ENCODE measurements at places on chromosomes 4 and X. TPM values are rescaled to one million over a fixed set of nuclear protein-coding genes. Genes with fewer than 3 reads are reported as not detected.
A peak's percentile ranks its signal among the peaks of the same experiment; 100 is the strongest.

GRCh38 chr4:128715616-128716015 lies 93.9 kb upstream of the JADE1 start:
- H3K27me3 ChIP-seq: no peaks in the 10 kb centered on the region
- no peak for DNase-seq
- no peaks in the 10 kb centered on the region for H3K4me1 ChIP-seq
- no peaks in the 10 kb centered on the region for H3K36me3 ChIP-seq
- H3K4me3 ChIP-seq: no peak overlapping the region

DNA sequence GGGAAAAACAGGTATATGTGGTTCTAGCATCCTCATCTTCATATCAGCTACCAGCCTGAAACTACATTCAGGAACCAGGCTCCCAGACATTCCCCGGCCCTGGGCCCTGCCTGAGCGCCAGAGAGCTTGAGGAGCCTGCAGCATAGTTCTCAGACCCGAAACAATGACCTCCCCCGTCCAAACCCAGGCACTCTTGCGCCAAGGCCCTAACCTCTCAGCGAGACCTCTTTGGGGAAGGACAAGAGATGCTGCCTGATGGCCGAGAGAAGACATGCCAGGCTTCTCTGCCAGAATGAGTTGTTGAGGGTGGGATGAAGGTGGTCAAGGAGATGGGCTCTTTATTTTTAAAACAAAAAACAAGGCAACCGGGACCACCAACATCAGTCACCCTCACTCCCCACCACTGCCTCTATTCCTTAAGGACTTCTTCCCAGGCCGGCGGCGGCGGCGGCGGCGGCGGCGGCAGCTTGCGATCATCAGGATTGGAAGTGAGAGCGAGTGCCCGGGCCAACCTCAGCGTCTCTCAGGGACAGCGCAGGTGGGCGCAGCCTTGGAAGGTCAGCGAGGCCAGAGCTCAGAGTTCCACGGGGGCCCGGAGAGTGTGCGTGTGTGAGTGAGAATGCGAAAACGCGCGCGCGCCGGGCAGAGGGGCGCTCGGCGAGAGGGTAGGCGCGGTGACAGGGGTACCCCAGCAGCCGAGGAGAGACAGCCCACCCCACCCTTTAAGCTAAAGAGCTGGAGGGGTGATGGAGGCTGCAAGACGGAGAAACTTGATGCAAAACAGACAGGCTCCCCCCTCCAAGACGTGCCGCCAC lies 601 bp downstream of the INPP4B start:
- peaks cover 12% of the 10 kb centered on the region for H3K27me3 ChIP-seq
- H3K27ac ChIP-seq: no peak overlapping the region
- H3K4me1 ChIP-seq: peaks cover 24% of the 10 kb centered on the region
- peak overlapping the region; percentile 67 for H3K4me3 ChIP-seq
- peak; percentile 5 for DNase-seq
- no peaks in the 10 kb centered on the region for H3K36me3 ChIP-seq

GRCh38 chrX:103651151-103651773 lies 22.5 kb downstream of the TCEAL1 start:
- no peaks in the 10 kb centered on the region for H3K36me3 ChIP-seq
- no peaks in the 10 kb centered on the region for H3K27me3 ChIP-seq
- no peak overlapping the region for H3K27ac ChIP-seq
- H3K4me1 ChIP-seq: no peaks in the 10 kb centered on the region

GRCh38 chrX:35046660-35047296 lies 104.2 kb downstream of the FAM47B start:
- DNase-seq: no peak
- no peak overlapping the region for H3K27ac ChIP-seq
- no peaks in the 10 kb centered on the region for H3K4me1 ChIP-seq
- H3K4me3 ChIP-seq: no peak overlapping the region
- H3K27me3 ChIP-seq: no peaks in the 10 kb centered on the region

DNA sequence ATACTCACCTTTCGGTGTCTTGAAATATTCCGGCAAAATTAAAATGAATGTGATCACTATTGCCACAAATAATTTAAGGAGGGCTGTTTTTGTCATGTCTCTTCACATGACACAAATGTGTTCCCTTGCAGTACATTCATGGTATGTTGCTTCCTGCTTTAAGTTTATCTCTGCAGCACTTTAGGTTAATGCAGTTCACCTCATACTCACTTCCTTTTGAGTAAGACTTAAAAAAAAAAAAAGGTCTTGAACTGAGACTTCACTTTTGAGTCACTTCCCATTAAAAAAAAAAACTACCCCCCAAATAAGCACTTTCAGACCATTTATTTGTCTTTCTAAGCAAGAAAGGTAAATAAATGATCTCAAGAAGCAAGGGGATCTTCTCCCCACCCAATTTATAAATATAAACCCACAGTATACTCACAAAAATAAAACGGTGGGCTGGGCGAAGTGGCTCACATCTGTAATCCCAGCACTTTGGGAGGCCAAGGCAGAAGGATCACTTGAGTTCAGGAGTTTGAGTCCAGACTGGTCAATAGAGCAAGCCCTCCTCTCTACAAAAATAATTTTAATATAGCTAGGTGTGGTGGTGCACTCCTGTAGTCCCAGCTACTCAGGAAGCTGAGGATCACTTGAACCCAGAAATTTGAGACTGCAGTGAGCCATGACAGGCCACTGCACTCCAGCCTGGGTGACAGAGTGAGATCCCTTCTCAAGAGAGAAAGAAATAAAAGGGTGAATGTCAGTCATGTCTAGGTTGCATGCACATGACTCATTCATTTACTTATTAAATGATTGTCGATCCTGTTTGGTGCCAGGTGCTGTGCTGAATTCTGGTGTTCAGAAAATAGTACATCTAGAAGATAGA lies at the start of gene TMEM156:
TSS of gene TMEM156 (minus strand) at position 192 of the 868 bp plus-strand sequence. CDS start at position 96, 96 bp downstream.
- no peaks in the 10 kb centered on the region for H3K27me3 ChIP-seq
- peaks cover 23% of the 10 kb centered on the region for H3K4me1 ChIP-seq
- no peaks in the 10 kb centered on the region for H3K36me3 ChIP-seq
- H3K4me3 ChIP-seq: peak within 1 kb of the TSS; percentile 62

DNA sequence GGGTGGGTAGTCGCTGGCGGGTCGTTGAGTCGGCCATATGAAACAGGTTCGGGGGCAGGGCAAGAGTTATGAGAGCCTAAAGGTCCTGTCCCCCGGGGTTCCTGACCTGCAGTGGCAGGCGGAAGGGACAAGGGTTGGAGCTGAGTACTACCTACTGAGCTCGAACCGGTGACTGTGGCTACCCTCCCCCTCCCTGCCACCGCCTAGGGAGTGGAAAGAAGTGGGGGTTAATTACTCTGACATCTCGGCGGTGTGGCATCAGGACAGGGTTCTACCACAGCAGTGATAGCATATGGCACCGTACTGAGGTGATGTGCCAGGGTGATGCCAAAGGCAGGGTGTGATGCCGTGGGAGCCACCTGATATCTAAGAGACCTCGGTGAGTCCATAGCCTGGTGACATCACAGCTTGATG lies 307 bp downstream of the ATG4A start:
- no peaks in the 10 kb centered on the region for H3K27me3 ChIP-seq
- peaks cover 11% of the 10 kb centered on the region for H3K4me1 ChIP-seq
- no peak for DNase-seq
- H3K27ac ChIP-seq: peak overlapping the region; percentile 72
- H3K36me3 ChIP-seq: peaks cover 6% of the 10 kb centered on the region

- no peaks in the 10 kb centered on the region for H3K4me1 ChIP-seq
- DNase-seq: no peak
- no peak overlapping the region for H3K27ac ChIP-seq
- H3K4me3 ChIP-seq: no peak overlapping the region
- no peaks in the 10 kb centered on the region for H3K36me3 ChIP-seq
These were observed 223.1 kb upstream of the SLIT2 start for GRCh38 chr4:20028645-20029044.

DNA sequence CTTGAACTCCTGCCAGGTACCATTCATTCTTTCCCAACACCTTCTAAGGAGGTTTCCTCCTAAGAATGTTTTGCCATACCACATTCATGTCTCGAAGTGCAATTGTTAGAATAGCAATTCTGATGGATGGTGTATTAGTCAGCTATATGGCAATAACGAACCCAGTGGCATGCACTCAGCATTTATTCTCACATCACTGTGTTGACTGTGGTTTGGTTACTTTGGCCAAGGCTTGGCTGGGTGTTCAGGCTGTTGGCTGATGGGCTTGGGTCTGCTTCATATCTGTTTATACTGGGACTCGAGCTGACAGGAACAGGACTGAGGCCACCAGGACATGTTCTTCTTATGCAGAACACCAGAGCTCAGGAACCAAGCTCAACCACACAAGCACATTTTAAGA lies 31.7 kb downstream of the PSAPL1 start:
- DNase-seq: no peak
- no peak overlapping the region for H3K27ac ChIP-seq
- no peaks in the 10 kb centered on the region for H3K36me3 ChIP-seq
- H3K27me3 ChIP-seq: no peaks in the 10 kb centered on the region
- H3K4me3 ChIP-seq: no peak overlapping the region

- H3K27me3 ChIP-seq: no peaks in the 10 kb centered on the region
- H3K36me3 ChIP-seq: no peaks in the 10 kb centered on the region
- no peaks in the 10 kb centered on the region for H3K4me1 ChIP-seq
- H3K27ac ChIP-seq: no peak overlapping the region
These were observed 798.7 kb downstream of the PCDH7 start for GRCh38 chr4:31518796-31519250.

GRCh38 chr4:17780501-17781299 lies 721 bp downstream of the FAM184B start:
- H3K4me1 ChIP-seq: peaks cover 12% of the 10 kb centered on the region
- H3K4me3 ChIP-seq: no peak overlapping the region
- no peak overlapping the region for H3K27ac ChIP-seq
- H3K27me3 ChIP-seq: peaks cover 42% of the 10 kb centered on the region
- no peak for DNase-seq
- no peaks in the 10 kb centered on the region for H3K36me3 ChIP-seq

DNA sequence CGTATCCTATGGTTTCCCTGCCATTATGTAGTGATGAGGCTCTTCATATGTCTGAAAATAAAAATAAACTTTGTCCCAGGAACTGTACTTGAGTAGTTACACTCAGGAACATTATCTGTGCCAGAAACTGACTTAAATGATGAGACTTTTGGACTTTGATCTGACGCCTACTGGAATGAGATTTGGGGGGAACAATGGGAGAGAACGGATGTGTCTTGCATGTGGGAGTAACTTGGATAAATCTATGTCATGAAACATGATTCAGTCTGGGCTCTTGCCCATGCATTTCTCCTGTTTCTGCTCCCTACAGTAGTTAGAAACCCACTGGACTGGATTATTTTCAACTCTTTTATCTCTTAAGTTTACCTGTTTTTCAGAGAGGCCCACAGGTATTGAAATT lies 2351.4 kb downstream of the PCDH7 start:
- no peaks in the 10 kb centered on the region for H3K4me1 ChIP-seq
- H3K27me3 ChIP-seq: no peaks in the 10 kb centered on the region
- no peak overlapping the region for H3K27ac ChIP-seq
- H3K36me3 ChIP-seq: no peaks in the 10 kb centered on the region
- DNase-seq: no peak
- no peak overlapping the region for H3K4me3 ChIP-seq

GRCh38 chr4:58665649-58666048 lies 1555.5 kb upstream of the IGFBP7 start:
- no peak overlapping the region for H3K4me3 ChIP-seq
- DNase-seq: no peak
- H3K27ac ChIP-seq: no peak overlapping the region
- H3K36me3 ChIP-seq: no peaks in the 10 kb centered on the region

GRCh38 chrX:50161127-50161526 lies 39.7 kb downstream of the AKAP4 start:
- no peak for DNase-seq
- no peaks in the 10 kb centered on the region for H3K4me1 ChIP-seq
- H3K27ac ChIP-seq: no peak overlapping the region
- H3K4me3 ChIP-seq: no peak overlapping the region
- H3K36me3 ChIP-seq: no peaks in the 10 kb centered on the region
- H3K27me3 ChIP-seq: no peaks in the 10 kb centered on the region

- H3K27me3 ChIP-seq: no peaks in the 10 kb centered on the region
- H3K4me1 ChIP-seq: peaks cover 10% of the 10 kb centered on the region
- H3K27ac ChIP-seq: peak overlapping the region; percentile 26
- peaks cover 59% of the 10 kb centered on the region for H3K36me3 ChIP-seq
These were observed 16.2 kb downstream of the HNRNPD start for GRCh38 chr4:82357640-82358039.

DNA sequence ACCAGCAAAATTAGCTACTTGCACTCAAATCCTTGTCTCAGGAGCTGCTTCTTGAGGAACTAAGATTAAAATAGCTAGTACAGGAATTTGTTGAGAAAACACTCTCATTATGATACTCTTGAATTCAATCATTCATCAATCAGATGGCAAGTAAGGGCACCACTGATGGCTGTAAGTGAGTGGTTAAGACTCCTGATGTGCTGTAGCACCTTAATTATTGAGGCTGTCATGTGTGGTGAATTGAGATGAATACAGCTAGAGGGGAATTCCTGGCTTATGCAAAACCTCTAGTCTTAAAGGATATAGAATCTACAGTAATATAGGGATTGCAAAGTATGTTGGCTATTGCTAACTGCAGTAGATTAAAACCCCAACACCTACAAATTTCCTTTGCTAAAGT lies 509.1 kb downstream of the IQCM start:
- no peaks in the 10 kb centered on the region for H3K36me3 ChIP-seq
- no peaks in the 10 kb centered on the region for H3K27me3 ChIP-seq
- DNase-seq: no peak

DNA sequence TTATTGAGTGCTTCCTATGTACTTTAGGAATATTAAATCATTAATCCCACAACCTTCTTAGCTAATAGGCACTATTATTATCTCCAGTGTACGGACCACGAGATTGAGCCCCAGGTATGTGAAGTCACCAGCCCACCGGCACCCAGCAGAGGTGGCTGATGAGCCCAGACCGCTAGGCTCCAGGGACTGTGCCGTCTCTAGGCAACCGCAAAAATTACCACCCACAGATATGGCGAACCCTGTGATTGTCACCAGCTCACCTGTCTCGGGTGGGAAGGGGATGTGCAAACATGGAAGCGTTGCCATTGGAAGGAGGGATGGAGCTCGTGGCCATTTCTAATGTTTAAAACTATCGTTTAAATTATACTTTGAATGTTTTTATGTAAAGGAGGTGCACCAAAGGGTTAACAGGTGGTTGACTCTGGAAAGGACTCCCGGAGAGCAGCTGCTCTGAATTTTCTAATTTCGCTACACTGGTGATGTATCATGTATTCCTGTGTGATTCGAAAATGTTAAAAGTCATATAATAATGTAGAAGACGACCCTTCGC lies 21.0 kb upstream of the JAKMIP1 start:
- DNase-seq: no peak
- H3K4me3 ChIP-seq: no peak overlapping the region
- no peaks in the 10 kb centered on the region for H3K4me1 ChIP-seq
- no peak overlapping the region for H3K27ac ChIP-seq

- H3K27ac ChIP-seq: no peak overlapping the region
- no peaks in the 10 kb centered on the region for H3K36me3 ChIP-seq
- H3K27me3 ChIP-seq: no peaks in the 10 kb centered on the region
- no peak overlapping the region for H3K4me3 ChIP-seq
- no peaks in the 10 kb centered on the region for H3K4me1 ChIP-seq
These were observed 310.3 kb upstream of the PRPS2 start for GRCh38 chrX:12480956-12481355.

- no peaks in the 10 kb centered on the region for H3K27me3 ChIP-seq
- no peak overlapping the region for H3K27ac ChIP-seq
- H3K4me3 ChIP-seq: no peak overlapping the region
- DNase-seq: no peak
- H3K4me1 ChIP-seq: no peaks in the 10 kb centered on the region
These were observed 416.7 kb downstream of the ZIC3 start for GRCh38 chrX:137982472-137983172.

Gene SLC25A14
- total RNA-seq: 13.0 TPM

Gene ATG4A
- total RNA-seq: 2.9 TPM

Gene CHRDL1
- not detected for total RNA-seq

Gene F11
- total RNA-seq: not detected

Gene TCEAL2
- total RNA-seq: 0.59 TPM

Gene GPRASP1
- total RNA-seq: 104 TPM

Gene RPL9
- 2,639 TPM for total RNA-seq

Gene TBX22
- total RNA-seq: not detected

Gene CCSER1
- total RNA-seq: 0.36 TPM

Gene ARMCX2
- 3.6 TPM for total RNA-seq

Gene SUPT20HL2
- not detected for total RNA-seq

Gene GPR82
- total RNA-seq: not detected
